ENCODE measurements at places on chromosomes 4 and X. TPM values are rescaled to one million over a fixed set of nuclear protein-coding genes. Genes with fewer than 3 reads are reported as not detected.
A peak's percentile ranks its signal among the peaks of the same experiment; 100 is the strongest.

FATE1 gene
- not detected for total RNA-seq

CT45A10 gene
- total RNA-seq, result not detected

SHISA3 gene
- total RNA-seq, result 4.4 TPM

FHDC1 gene
- total RNA-seq, result 6.4 TPM

PYURF gene
- 121 TPM for total RNA-seq

SSX1 gene
- not detected for total RNA-seq

PITX2 gene
- total RNA-seq, result 6.6 TPM

WDR17 gene
- 2.0 TPM for total RNA-seq

- H3K36me3 ChIP-seq, result no peaks in the 10 kb centered on the region
- H3K27me3 ChIP-seq, result no peaks in the 10 kb centered on the region
- no peaks in the 10 kb centered on the region for H3K4me1 ChIP-seq
- H3K4me3 ChIP-seq, result no peak overlapping the region
Observed at GRCh38 chr4:106795326-106795725, 240.8 kb downstream of the DKK2 start.

DNA sequence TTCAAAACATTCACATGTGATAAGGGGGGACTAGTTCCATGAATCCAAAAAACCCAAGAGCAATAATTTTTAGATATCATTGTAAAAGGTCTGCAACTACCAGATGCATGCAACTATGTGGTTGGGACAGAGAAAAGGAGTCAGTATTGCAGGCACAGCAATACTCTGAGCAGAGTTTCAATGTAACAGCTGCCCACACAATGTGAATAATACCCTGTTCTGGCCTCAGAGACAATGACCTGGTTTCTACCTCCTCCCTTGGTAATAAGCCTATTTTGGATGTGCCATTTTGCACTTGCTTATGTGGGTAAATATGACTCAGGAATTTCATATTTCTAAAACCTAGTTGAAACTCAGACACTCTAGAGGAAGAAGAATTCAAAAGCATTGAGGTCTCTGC, 194.8 kb upstream of the RASGEF1B start:
- DNase-seq, result no peak
- H3K27me3 ChIP-seq, result no peaks in the 10 kb centered on the region
- H3K4me1 ChIP-seq, result peaks cover 29% of the 10 kb centered on the region
- no peak overlapping the region for H3K27ac ChIP-seq

- no peak overlapping the region for H3K4me3 ChIP-seq
- no peak for DNase-seq
- no peaks in the 10 kb centered on the region for H3K4me1 ChIP-seq
- H3K27me3 ChIP-seq, result no peaks in the 10 kb centered on the region
- H3K27ac ChIP-seq, result no peak overlapping the region
Observed at GRCh38 chr4:82275431-82276331, 98.1 kb downstream of the HNRNPD start.

DNA sequence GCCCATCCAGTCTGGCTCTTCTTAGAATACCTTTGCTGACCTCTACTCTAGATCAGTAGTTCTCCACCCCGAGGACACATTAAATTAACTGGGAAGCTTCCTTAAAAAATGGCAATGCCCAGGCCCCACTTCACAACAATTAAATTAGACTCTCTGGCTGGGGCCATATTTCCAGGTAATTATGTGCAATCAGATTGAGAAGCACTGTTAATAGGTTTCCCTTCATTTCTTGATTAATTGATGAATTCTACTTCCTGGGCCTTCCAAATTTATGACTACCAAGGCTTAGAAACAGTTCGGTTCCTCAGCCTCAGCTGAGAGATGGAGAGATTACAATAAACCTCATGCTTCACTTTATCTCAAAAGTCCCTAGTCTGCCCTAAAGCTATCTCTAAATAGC, 71.7 kb upstream of the LIMCH1 start:
- H3K4me3 ChIP-seq, result no peak overlapping the region
- H3K27me3 ChIP-seq, result no peaks in the 10 kb centered on the region
- no peak overlapping the region for H3K27ac ChIP-seq
- no peaks in the 10 kb centered on the region for H3K36me3 ChIP-seq
- no peak for DNase-seq
- no peaks in the 10 kb centered on the region for H3K4me1 ChIP-seq

- no peaks in the 10 kb centered on the region for H3K4me1 ChIP-seq
- no peaks in the 10 kb centered on the region for H3K27me3 ChIP-seq
- no peak overlapping the region for H3K27ac ChIP-seq
Observed at GRCh38 chrX:125436855-125437254, 117.2 kb downstream of the TEX13C start.

- H3K36me3 ChIP-seq, result no peaks in the 10 kb centered on the region
- no peaks in the 10 kb centered on the region for H3K27me3 ChIP-seq
- H3K27ac ChIP-seq, result no peak overlapping the region
- no peaks in the 10 kb centered on the region for H3K4me1 ChIP-seq
- DNase-seq, result no peak
Observed at GRCh38 chr4:158630893-158631292, 40.8 kb downstream of the C4orf46 start.

DNA sequence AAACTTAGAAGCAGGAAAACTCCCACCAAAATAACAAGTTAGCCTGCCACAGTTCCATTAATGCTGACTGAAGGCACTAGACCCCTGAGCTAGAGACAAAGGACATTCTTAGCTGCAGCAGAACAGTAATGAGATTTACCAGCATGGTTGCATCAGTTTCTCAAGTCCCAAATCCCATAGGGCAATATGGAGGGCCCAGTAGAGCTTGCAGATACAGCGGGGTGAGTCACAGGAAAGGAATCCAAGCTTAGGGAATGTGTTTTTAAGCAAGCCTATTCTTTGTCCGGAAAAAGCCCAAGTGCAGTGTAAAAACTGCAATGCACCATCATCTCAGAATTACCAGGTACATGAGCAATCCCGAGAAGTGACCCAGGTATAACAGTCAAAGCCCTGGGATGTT, 51.3 kb upstream of the EXOC1L start:
- no peak for DNase-seq
- H3K27me3 ChIP-seq, result no peaks in the 10 kb centered on the region
- H3K27ac ChIP-seq, result no peak overlapping the region
- no peaks in the 10 kb centered on the region for H3K36me3 ChIP-seq

DNA sequence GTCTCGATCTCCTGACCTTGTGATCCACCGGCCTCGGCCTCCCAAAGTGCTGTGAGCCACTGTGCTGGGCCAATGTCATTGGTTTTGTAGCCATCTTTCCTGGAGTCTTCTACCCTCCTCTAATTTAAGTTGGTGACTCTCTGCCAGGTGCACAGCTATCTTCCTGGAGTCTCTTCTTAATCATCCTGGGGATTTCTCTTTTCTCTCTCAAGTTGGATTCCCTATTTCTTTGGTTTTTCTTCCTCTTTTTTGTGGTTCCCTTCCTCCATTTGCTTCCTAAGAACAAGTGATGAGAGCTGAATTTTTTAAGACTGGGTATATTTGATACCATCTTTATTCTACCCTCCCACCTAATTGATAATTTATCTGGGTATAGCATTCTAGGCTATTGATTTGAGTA, 113.8 kb downstream of the SYNPO2 start:
- H3K4me3 ChIP-seq, result no peak overlapping the region
- H3K4me1 ChIP-seq, result peaks cover 12% of the 10 kb centered on the region
- H3K36me3 ChIP-seq, result no peaks in the 10 kb centered on the region
- H3K27ac ChIP-seq, result no peak overlapping the region
- H3K27me3 ChIP-seq, result no peaks in the 10 kb centered on the region

GRCh38 chr4:77268108-77268507, 111.1 kb downstream of the CCNG2 start:
- no peak overlapping the region for H3K4me3 ChIP-seq
- no peak overlapping the region for H3K27ac ChIP-seq
- no peak for DNase-seq

DNA sequence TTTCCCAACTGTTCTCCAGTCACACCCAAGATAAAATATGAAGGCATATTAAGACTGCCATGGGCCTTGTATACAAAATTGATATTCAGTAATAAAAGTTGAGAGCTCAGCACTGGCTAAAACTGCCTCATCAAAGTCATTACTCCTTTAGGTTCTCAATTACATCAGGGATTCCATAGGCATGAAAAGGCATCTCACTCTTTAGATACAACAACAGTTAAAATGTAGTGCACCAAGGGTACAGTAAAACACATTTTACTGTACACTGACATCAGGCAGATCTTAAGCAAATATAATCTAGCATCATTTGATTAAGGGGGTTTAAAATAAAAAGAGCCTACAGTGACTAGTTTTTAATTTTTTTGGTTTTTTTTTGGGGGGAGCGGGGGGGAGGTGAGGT, 107.7 kb downstream of the PPP3CA start:
- H3K27me3 ChIP-seq, result no peaks in the 10 kb centered on the region
- no peak overlapping the region for H3K27ac ChIP-seq
- peaks cover 16% of the 10 kb centered on the region for H3K4me1 ChIP-seq
- H3K4me3 ChIP-seq, result no peak overlapping the region
- no peak for DNase-seq

- H3K36me3 ChIP-seq, result no peaks in the 10 kb centered on the region
- no peak overlapping the region for H3K27ac ChIP-seq
- H3K4me3 ChIP-seq, result no peak overlapping the region
- no peaks in the 10 kb centered on the region for H3K4me1 ChIP-seq
Observed at GRCh38 chrX:107537815-107538214, 88.4 kb downstream of the FRMPD3 start.

DNA sequence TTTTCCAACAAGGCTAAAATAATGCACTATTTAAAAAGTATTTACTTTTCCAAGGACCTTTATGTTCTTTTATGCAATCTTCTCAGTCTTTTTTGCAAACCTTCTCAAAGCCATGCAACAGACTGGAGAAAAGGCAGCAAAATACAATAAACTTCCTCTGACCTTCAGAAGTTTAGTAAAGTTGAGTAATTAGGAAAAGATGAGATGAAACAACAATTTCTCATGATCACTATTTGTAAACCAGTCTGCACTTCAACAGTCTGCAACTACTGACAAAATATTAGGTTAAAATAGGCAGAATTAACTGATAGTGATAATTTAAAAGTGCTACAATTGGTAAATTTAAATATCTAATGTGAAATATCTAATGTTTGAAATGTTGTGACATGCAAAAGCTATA, 884.9 kb upstream of the PCDH10 start:
- no peaks in the 10 kb centered on the region for H3K36me3 ChIP-seq
- H3K27ac ChIP-seq, result no peak overlapping the region
- no peaks in the 10 kb centered on the region for H3K27me3 ChIP-seq

- H3K4me3 ChIP-seq, result no peak overlapping the region
- no peak for DNase-seq
- no peaks in the 10 kb centered on the region for H3K27me3 ChIP-seq
- H3K27ac ChIP-seq, result no peak overlapping the region
Observed at GRCh38 chr4:113059449-113060182, 10.2 kb downstream of the ANK2 start.

GRCh38 chr4:150009533-150009932, 68.7 kb upstream of the DCLK2 start:
- H3K27me3 ChIP-seq, result no peaks in the 10 kb centered on the region
- H3K4me1 ChIP-seq, result peaks cover 11% of the 10 kb centered on the region
- H3K36me3 ChIP-seq, result no peaks in the 10 kb centered on the region
- DNase-seq, result no peak
- H3K27ac ChIP-seq, result no peak overlapping the region
- no peak overlapping the region for H3K4me3 ChIP-seq

GRCh38 chr4:160251522-160252170, 1148.8 kb downstream of the RAPGEF2 start:
- no peak overlapping the region for H3K27ac ChIP-seq
- H3K27me3 ChIP-seq, result no peaks in the 10 kb centered on the region
- H3K4me1 ChIP-seq, result no peaks in the 10 kb centered on the region
- H3K36me3 ChIP-seq, result no peaks in the 10 kb centered on the region

- H3K4me3 ChIP-seq, result no peak overlapping the region
- DNase-seq, result no peak
- H3K4me1 ChIP-seq, result no peaks in the 10 kb centered on the region
- H3K27me3 ChIP-seq, result no peaks in the 10 kb centered on the region
- H3K36me3 ChIP-seq, result no peaks in the 10 kb centered on the region
- H3K27ac ChIP-seq, result no peak overlapping the region
Observed at GRCh38 chr4:107148904-107149303, 112.8 kb upstream of the DKK2 start.

DNA sequence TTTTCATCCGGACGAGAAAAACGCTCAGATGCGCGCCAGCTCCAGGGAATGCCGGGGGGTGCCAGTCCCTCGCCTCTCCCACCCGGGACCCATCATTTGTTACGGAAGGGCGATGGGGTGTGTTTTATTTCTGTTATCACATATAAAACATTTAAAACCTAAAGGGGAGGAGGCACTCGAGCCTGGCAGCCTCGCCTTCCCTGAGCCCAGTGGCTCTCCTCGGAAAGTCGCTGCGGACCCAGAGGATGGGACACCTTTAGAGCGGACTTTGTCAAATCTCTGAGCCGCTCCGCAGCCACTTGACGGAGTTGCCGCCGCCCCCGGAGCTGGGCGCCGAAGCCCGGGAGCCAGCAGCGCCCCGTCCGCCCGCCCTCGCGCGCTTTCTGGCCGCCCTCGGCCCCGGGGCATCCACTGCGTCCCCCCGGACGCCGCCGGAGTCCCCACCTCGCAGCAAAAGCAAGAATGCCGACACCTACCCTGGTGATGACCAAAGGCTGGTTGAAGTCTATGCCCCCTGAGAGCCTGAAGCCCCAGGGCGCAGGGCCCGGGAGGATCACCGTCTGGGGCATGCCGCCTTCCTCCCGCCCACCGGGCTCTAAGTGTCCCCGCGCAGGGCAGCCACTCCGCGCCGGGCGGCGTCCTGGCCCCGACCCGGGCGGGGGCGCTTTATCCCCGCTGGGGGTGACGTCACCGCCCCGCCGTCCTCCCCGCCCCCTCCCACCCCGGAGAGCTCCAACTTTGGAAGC, at the start of gene PDLIM3:
TSS of gene PDLIM3 (minus strand) at position 642 of the 746 bp plus-strand sequence. CDS start at position 569, 73 bp downstream.
- H3K4me1 ChIP-seq, result peaks cover 15% of the 10 kb centered on the region
- peak within 1 kb of the TSS; percentile 82 for H3K4me3 ChIP-seq
- no peak for DNase-seq
- no peaks in the 10 kb centered on the region for H3K36me3 ChIP-seq

- no peaks in the 10 kb centered on the region for H3K36me3 ChIP-seq
- no peaks in the 10 kb centered on the region for H3K27me3 ChIP-seq
- no peak overlapping the region for H3K27ac ChIP-seq
- DNase-seq, result no peak
- H3K4me1 ChIP-seq, result peaks cover 7% of the 10 kb centered on the region
- no peak overlapping the region for H3K4me3 ChIP-seq
Observed at GRCh38 chr4:47646372-47646771, 161.3 kb downstream of the ATP10D start.

- no peak overlapping the region for H3K4me3 ChIP-seq
- no peaks in the 10 kb centered on the region for H3K4me1 ChIP-seq
- no peaks in the 10 kb centered on the region for H3K27me3 ChIP-seq
- H3K36me3 ChIP-seq, result no peaks in the 10 kb centered on the region
- H3K27ac ChIP-seq, result no peak overlapping the region
Observed at GRCh38 chr4:124790471-124790870, 77.9 kb upstream of the ANKRD50 start.

DNA sequence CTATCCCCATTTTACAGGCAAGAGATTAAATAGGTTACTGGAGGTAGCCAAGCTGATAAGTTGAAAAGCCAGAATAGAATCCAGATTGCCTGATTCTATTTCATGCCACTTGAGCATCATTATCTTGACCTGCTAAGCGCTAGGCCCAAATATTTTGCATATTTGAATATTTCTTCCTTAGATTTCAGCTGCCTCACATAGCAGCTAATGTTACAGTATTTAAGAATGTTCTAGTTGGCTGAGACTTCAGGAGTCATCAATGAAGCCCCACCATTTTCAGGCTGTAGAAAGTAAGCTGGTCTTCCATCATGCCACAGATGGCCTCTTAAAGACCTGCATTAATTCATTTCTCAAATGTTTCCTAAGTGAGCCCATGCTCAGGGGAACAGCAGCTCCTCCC, 121.4 kb downstream of the SHROOM3 start:
- H3K4me1 ChIP-seq, result no peaks in the 10 kb centered on the region
- no peak for DNase-seq
- H3K27ac ChIP-seq, result no peak overlapping the region
- no peaks in the 10 kb centered on the region for H3K27me3 ChIP-seq
- no peak overlapping the region for H3K4me3 ChIP-seq

- H3K27ac ChIP-seq, result no peak overlapping the region
- no peaks in the 10 kb centered on the region for H3K4me1 ChIP-seq
- H3K27me3 ChIP-seq, result no peaks in the 10 kb centered on the region
- no peak for DNase-seq
- no peak overlapping the region for H3K4me3 ChIP-seq
Observed at GRCh38 chr4:98746530-98746929, 88.1 kb upstream of the TSPAN5 start.
